ENCODE measurements at places on chromosomes 1 and 21. TPM values are rescaled to one million over a fixed set of nuclear protein-coding genes. Genes with fewer than 3 reads are reported as not detected.

Gene NPHP4
- 1.1 TPM for total RNA-seq

- DNase-seq = no peak
- no peak overlapping the region for H3K27ac ChIP-seq
- no peaks in the 10 kb centered on the region for H3K4me1 ChIP-seq
- H3K27me3 ChIP-seq = no peaks in the 10 kb centered on the region
Observed at GRCh38 chr1:64696879-64697278, 48.0 kb upstream of the RAVER2 start.

Gene BMP8B
- 0.31 TPM for total RNA-seq

Gene TDRD5
- not detected for total RNA-seq

Measured in gastrocnemius medialis (tissue), 4 donors.